ENCODE measurements at places on chromosomes 1 and 21. TPM values are rescaled to one million over a fixed set of nuclear protein-coding genes. Genes with fewer than 3 reads are reported as not detected.

PYGO2 gene
- 42.7 TPM for total RNA-seq

JAM2 gene
- total RNA-seq = 0.30 TPM

OR6K3 gene
- not detected for total RNA-seq

CA6 gene
- 2.1 TPM for total RNA-seq

BCL2L15 gene
- 3.7 TPM for total RNA-seq

PTPN7 gene
- total RNA-seq = 166 TPM

GUCA2A gene
- total RNA-seq = not detected

ADCY10 gene
- not detected for total RNA-seq

KLF17 gene
- total RNA-seq = not detected

SOX13 gene
- 0.50 TPM for total RNA-seq

MOV10 gene
- 64.1 TPM for total RNA-seq

FAM163A gene
- total RNA-seq = not detected

CD1D gene
- not detected for total RNA-seq

USH2A gene
- total RNA-seq = not detected

SPRR2E gene
- not detected for total RNA-seq

NOTCH2 gene
- total RNA-seq = 70.5 TPM

PWP2 gene
- total RNA-seq = 21.6 TPM

IQCC gene
- 4.3 TPM for total RNA-seq

IFI16 gene
- 232 TPM for total RNA-seq

ATP1A4 gene
- not detected for total RNA-seq

KCNH1 gene
- not detected for total RNA-seq

RHOU gene
- total RNA-seq = 8.0 TPM

C4BPB gene
- 3.0 TPM for total RNA-seq

TACSTD2 gene
- total RNA-seq = not detected

KAZN gene
- 0.48 TPM for total RNA-seq

STUM gene
- not detected for total RNA-seq

TAF1A gene
- 8.5 TPM for total RNA-seq

FMO4 gene
- total RNA-seq = 1.3 TPM

SERBP1 gene
- total RNA-seq = 220 TPM

CFAP57 gene
- not detected for total RNA-seq

LGR6 gene
- total RNA-seq = not detected

DSCAM gene
- total RNA-seq = not detected

SPRR2F gene
- total RNA-seq = not detected

FAM3B gene
- total RNA-seq = not detected

CAPN8 gene
- total RNA-seq = not detected

ADGRL4 gene
- total RNA-seq = not detected

ALX3 gene
- total RNA-seq = not detected

SPATA21 gene
- not detected for total RNA-seq

RASSF5 gene
- total RNA-seq = 212 TPM

TSPEAR gene
- total RNA-seq = not detected

PARS2 gene
- total RNA-seq = 3.0 TPM

LRRC71 gene
- total RNA-seq = not detected

SOD1 gene
- 189 TPM for total RNA-seq

DNAJC6 gene
- total RNA-seq = 1.3 TPM

Data from activated naive CD4-positive, alpha-beta T cell treated with anti-CD3 and anti-CD28 coated beads, Interleukin-2, amount 10 ng/mL, durations not matched to agents 5 hours and 36 hours (primary cell).